Naive B cell (primary cell): ENCODE measurements at places on chromosomes 6 and 20. TPM values are rescaled to one million over a fixed set of nuclear protein-coding genes. Genes with fewer than 3 reads are reported as not detected.

DNA sequence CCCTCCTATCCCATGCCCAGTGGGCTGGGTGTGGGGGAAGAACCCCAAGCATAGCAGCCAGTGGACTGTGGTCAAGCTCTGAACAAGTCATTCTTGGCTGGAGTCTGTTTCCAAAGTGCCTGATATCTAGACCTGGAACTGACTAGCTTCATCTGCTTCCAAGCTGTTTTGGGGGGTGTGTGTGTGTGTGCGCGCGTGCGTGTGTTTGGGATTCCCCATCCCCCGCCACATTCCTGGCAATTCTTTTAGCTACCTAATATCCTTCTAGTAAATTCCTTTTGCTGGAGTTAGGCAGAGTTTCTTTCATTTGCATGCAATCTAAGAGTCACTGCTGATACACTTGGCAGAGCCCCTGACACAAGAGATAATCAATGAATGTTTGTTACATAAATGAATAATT, 7.8 kb downstream of the PAK5 start:
- H3K27me3 ChIP-seq: peaks cover 12% of the 10 kb centered on the region
- no peak overlapping the region for H3K27ac ChIP-seq
- no peaks in the 10 kb centered on the region for H3K4me1 ChIP-seq

- DNase-seq: no peak
- H3K27me3 ChIP-seq: no peaks in the 10 kb centered on the region
- peaks cover 55% of the 10 kb centered on the region for H3K4me1 ChIP-seq
- peak overlapping the region; percentile 58 for H3K4me3 ChIP-seq
- no peaks in the 10 kb centered on the region for H3K36me3 ChIP-seq
- no peak overlapping the region for H3K27ac ChIP-seq
These were observed 43.9 kb downstream of the TNFAIP3 start for GRCh38 chr6:137910843-137911456.

IYD gene
- not detected for polyA plus RNA-seq

GRCh38 chr6:15274692-15275387, 29.0 kb downstream of the JARID2 start:
- DNase-seq: no peak
- H3K4me1 ChIP-seq: peaks cover 54% of the 10 kb centered on the region

TCF15 gene
- polyA plus RNA-seq: not detected

ATP9A gene
- 0.10 TPM for polyA plus RNA-seq

GRCh38 chr6:149220882-149221773, 96.4 kb upstream of the TAB2 start:
- no peak overlapping the region for H3K4me3 ChIP-seq
- no peaks in the 10 kb centered on the region for H3K4me1 ChIP-seq
- H3K27ac ChIP-seq: peak overlapping the region; percentile 68
- no peak for DNase-seq

HLA-DPA1 gene
- 2,923 TPM for polyA plus RNA-seq

- peaks cover 16% of the 10 kb centered on the region for H3K4me1 ChIP-seq
- peaks cover 26% of the 10 kb centered on the region for H3K36me3 ChIP-seq
- no peak overlapping the region for H3K4me3 ChIP-seq
- DNase-seq: no peak
- H3K27me3 ChIP-seq: no peaks in the 10 kb centered on the region
These were observed 19.2 kb downstream of the MAPK13 start for GRCh38 chr6:36149476-36149875.

DNA sequence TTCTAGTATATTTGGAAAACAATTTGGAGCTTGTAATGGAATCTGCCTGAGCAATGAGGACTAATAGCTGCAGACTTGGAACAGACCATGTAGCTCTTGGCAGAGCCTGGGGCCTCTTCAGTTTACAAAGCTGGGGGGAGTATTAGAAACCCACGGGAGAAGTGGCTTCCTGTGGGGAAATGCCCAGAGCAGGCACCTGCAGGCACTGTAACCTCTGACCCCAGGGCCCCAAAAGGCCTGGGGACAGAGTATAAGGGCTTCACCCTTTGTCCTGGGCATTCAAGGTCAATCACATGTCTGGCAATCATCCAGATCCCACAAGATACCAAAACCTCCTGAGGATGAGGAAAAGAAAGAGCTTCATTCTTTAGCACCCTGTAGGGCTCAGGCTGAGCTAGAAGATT, 19.4 kb downstream of the PKIG start:
- peaks cover 1% of the 10 kb centered on the region for H3K36me3 ChIP-seq
- peak overlapping the region; percentile 86 for H3K4me3 ChIP-seq
- no peak overlapping the region for H3K27ac ChIP-seq
- peaks cover 51% of the 10 kb centered on the region for H3K4me1 ChIP-seq
- H3K27me3 ChIP-seq: no peaks in the 10 kb centered on the region
- no peak for DNase-seq

HUS1B gene
- not detected for polyA plus RNA-seq

DNA sequence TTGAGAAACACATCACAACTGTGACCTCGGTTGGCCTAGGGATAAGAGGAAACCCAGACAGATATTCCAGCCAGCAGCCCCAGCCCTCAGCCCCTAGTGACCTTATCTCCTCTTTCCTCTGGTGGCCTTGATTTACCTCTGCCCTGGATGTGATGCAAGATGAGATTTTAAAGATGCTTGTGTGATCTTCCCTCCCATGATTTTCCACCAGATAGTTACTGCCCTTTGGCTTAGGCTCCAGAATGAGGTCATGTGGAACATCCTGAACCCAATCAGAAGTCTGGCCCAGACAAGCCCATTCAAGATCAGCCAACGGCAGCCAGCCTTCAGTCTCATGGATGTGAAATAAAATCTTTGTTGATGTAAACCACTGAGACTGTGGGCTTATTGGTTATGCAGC, 104.0 kb downstream of the BANF2 start:
- no peaks in the 10 kb centered on the region for H3K36me3 ChIP-seq
- H3K4me3 ChIP-seq: no peak overlapping the region
- DNase-seq: no peak

DNA sequence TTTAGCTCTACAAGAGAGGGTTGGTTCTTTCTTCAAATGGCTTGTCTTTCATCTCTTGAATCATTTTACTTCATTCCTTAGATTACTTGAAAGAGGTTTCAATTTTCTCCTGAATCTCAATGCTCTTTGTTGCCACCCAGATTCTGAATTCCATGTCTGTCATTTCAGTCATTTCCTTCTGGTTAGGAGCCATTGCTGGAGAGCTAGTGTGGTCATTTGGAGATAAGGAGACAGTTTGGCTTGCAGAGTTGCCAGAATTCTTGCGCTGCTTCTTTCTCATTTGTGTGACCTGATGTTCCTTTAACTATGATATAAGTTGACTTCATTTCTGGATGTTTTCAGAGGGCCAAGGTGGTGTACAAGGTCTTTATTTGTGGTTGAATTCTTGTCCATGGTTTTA, 157.8 kb downstream of the SLC22A3 start:
- no peak overlapping the region for H3K27ac ChIP-seq
- H3K4me1 ChIP-seq: no peaks in the 10 kb centered on the region
- no peak for DNase-seq
- H3K4me3 ChIP-seq: no peak overlapping the region
- peaks cover 32% of the 10 kb centered on the region for H3K27me3 ChIP-seq
- no peaks in the 10 kb centered on the region for H3K36me3 ChIP-seq
